GM12878 (cell line): ENCODE measurements at places on chromosomes 3 and 15. TPM values are rescaled to one million over a fixed set of nuclear protein-coding genes. Genes with fewer than 3 reads are reported as not detected.

- DNase-seq, result no peak
- no peaks in the 10 kb centered on the region for H3K4me1 ChIP-seq
- no peaks in the 10 kb centered on the region for H3K27me3 ChIP-seq
- H3K27ac ChIP-seq, result no peak overlapping the region
- H3K36me3 ChIP-seq, result no peaks in the 10 kb centered on the region
Measured at GRCh38 chr3:179865861-179866505, 170.8 kb downstream of the PEX5L start.

DNA sequence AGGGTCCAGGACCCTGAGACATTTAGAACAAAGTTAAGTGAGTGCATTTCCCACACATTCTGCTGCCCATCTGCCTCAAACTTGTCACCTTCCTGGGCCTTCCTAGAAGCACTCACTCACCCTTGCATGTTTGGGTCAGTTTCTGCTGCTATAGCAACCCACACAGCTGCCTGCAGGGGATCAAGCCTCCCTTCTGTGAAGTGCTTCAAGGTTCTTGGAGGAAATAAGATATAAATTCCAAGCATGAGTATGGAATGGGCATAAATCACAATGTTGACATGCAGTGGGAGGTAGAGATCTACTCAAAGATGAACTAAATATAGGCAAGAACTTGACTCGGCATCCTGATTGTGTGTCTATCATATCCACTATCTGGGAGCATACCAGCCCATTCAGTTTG, 140.4 kb downstream of the SLC9A9 start:
- no peaks in the 10 kb centered on the region for H3K4me1 ChIP-seq
- DNase-seq, result no peak
- no peak overlapping the region for H3K4me3 ChIP-seq
- no peak overlapping the region for H3K27ac ChIP-seq
- no peaks in the 10 kb centered on the region for H3K27me3 ChIP-seq

GRCh38 chr3:79041621-79042020, 726.2 kb downstream of the ROBO1 start:
- no peaks in the 10 kb centered on the region for H3K4me1 ChIP-seq
- H3K36me3 ChIP-seq, result no peaks in the 10 kb centered on the region
- no peak overlapping the region for H3K27ac ChIP-seq
- H3K27me3 ChIP-seq, result no peaks in the 10 kb centered on the region
- DNase-seq, result no peak
- no peak overlapping the region for H3K4me3 ChIP-seq

- DNase-seq, result no peak
- H3K4me1 ChIP-seq, result peaks cover 37% of the 10 kb centered on the region
- H3K27ac ChIP-seq, result peak within 1 kb of the TSS; percentile 94
- H3K36me3 ChIP-seq, result no peaks in the 10 kb centered on the region
Measured at GRCh38 chr3:67654099-67654843, at the start of gene SUCLG2. Gene SUCLG2 (minus strand): TSS chr3:67654612. CDS start chr3:67654586, 26 bp downstream.

Gene NAALADL2
- 0.27 and 0.41 TPM in 2 replicates for total RNA-seq

Gene EOGT
- 9.0 and 10.1 TPM in 2 replicates for total RNA-seq
